ENCODE measurements at places on chromosomes 3 and 15.

DNA sequence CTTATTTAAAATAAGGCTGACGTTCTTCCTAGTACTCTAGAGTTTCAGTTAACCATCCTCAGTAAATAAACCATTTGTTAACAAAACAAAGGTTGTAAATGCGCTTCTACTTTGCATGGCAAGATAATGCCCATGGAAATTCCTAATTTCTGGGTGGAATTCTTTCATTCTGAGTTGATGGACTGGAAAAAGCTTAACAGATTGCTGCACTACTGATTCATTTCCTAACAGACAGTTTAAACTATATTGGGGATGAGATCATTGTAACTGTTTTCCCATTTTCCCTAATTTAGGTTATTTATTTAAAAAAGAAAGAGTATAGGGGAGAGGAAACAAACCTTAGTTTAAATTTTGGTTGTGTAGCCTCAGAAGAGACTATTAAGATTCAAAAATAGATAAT, 342.2 kb downstream of the NLGN1 start:
- no peak for DNase-seq

- no peak for DNase-seq
These were observed 36.8 kb downstream of the FNDC3B start for GRCh38 chr3:172076212-172076611.

GRCh38 chr3:61562042-61562720, 810 bp downstream of the PTPRG start:
- DNase-seq = no peak

GRCh38 chr15:48577469-48577868, 68.0 kb downstream of the FBN1 start:
- no peak for DNase-seq

GRCh38 chr3:59677747-59678702, 628.2 kb upstream of the CFAP20DC start:
- no peak for DNase-seq

DNA sequence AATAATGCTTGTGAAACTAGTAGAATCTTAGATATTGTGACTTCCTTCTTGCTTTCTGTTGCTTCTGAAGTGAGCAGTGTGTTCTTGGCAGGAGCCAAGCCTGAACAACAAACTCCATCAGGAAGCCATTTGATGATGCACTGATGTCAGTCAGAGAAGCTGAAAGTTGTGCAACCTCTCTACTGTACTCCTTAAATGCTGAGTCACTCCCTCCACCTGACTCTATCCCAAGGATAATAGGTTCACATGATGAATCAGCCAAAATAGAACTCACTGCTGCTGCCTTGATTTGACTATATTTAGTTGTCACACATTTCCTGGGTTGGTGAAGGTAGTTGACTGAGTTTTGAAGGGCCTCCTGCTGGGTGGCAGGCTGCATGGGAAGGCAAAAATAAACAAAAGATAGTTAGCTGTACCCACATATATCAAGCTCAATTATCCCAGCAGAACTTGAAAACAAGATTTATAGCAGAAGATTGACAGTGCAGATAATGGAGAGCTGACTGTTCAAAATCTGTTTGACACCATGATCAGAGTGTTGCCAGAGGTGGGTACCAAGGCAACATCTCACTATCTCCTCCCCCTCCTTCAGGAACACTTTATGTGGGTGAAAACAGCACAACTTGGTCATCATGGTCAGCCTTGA, 328.4 kb upstream of the DPH6 start:
- DNase-seq = no peak

DNA sequence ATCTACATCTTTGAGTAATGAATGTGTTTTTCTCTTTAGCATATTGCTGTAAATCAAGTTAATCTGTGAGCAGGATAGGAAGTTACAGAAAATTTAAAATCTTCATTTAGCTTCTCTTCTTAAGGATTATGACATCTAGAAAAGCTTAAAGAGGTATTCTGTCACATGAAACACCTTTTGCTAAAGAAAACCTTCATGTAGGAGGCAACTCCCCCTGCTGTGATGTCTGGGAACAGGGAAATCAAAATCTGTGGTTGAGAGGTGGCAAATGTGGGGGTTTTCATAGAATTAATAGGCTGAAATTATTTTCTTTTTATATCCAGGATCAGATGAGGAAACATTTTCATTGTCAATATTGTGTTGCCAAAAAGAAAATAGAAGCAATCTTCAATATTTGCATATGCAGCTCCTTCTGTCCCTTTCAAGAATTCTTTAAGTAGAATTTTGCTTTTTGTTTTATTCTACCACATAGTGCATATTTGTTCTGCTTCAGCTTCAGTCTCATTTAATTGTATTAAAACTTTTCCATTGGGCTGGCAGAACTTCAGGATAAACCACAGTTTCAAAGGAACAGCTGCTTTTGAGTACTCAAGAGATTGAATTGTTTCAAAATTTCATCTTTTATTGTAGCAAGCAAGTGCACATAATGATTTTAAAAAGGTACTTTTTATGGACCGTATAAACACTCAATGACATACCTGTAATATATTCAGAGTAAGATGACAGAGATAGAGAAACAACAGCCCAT, 128.4 kb downstream of the RAP2B start:
- no peak for DNase-seq

GRCh38 chr15:68500363-68501258, 68.6 kb upstream of the ITGA11 start:
- DNase-seq = no peak

DNA sequence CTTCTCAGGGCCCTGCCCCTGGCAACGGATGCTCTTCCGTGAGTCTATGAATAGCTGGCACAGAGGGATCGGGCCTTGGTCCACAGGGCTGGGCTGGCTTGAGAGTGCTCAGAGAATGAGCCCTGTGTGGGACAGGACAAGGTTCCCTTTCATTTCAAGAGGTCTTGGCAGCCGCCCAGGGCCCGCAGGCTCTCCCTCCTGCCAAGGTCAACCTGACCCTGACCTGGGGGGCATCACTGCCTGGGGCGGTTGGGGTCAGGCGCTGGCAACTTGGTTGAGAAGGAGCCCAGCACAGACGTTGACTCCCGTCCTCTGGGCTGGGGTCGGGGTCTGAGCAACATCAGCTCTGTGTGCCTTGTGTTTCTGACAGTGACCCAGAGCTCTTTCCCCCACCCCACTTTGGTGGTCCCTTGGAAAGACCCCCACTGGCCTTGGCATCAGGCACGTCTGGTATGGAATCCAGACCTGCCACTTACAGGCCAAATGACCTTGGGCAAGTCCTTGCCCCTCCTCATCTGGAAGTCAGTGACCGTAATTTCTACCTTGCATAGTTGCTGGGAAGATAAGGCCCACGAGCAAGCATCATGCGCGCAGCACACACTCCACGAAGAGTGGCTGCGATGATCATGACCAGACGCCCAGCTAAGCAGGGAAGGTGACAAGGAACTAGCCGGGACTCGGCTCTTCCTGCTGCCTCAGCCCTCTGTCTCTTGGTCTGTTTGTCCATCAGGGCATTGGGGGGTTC, 36.4 kb downstream of the EPHB3 start:
- DNase-seq = no peak

- no peak for DNase-seq
These were observed 48.9 kb upstream of the GMNC start for GRCh38 chr3:190911382-190911781.

- DNase-seq = no peak
These were observed 206.0 kb downstream of the KLHL25 start for GRCh38 chr15:85588677-85589076.

- no peak for DNase-seq
These were observed 80.1 kb downstream of the BTD start for GRCh38 chr3:15681668-15682067.

DNA sequence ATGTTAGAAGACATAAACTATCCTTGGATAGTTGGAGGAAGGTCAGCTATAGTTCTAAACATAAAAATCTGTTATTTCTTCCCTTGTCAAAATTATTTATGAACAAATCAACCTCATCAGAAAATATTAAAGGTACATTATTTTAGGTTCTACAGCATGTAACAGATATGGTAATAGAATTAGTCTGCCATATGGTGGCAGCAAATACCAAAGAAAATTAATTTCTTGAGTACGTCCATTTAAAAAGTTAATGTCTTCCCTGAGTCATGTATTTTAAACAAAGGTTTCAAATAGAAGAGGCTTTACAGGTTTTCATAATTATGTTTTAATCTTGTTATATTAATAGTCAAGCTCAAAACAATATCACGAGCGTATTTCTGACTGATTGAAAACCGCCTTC, 17.9 kb upstream of the ANKRD28 start:
- DNase-seq = no peak

DNA sequence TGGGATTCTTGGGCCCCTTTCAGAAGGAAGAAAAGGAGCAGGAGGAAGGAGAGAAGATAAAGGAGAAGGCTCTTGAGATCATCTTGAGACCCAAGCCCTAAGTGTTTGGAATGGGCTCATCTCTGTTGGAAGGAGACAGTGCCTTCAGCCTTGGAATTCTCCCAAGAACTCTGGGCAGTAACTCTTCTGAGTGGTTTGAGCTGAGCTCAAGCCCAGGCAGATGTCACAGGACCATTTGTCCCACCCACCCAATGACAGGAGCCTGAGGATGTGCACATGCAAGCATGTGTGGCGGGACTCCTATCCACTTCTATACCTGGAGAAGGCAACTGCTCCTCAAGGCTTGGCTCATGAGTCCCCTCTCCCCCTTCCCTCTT, 14.6 kb upstream of the TMEM40 start:
- no peak for DNase-seq

- no peak for DNase-seq
These were observed 3.9 kb downstream of the MAPKAPK3 start for GRCh38 chr3:50620820-50621219.

DNA sequence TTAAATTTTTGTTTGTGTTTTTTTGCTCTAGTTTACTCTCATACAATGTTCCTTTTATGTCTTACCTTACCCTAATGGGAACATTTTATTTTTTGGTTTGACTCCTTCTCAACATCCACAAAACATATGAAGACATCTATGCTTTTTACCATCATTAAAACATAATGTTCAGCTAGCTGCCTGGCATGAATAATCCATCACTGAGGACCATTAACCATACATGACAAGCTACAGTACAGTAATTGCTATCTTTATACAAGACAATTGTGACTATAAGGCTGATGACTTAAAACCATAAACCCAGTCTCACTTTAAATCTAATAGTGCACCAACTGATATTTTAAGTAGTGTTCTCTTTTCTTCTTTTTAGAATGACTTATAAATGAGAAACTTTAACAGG, 13.7 kb downstream of the SERPINI1 start:
- no peak for DNase-seq

- DNase-seq = no peak
These were observed 18.5 kb downstream of the C3orf85 start for GRCh38 chr3:109154979-109155378.

DNA sequence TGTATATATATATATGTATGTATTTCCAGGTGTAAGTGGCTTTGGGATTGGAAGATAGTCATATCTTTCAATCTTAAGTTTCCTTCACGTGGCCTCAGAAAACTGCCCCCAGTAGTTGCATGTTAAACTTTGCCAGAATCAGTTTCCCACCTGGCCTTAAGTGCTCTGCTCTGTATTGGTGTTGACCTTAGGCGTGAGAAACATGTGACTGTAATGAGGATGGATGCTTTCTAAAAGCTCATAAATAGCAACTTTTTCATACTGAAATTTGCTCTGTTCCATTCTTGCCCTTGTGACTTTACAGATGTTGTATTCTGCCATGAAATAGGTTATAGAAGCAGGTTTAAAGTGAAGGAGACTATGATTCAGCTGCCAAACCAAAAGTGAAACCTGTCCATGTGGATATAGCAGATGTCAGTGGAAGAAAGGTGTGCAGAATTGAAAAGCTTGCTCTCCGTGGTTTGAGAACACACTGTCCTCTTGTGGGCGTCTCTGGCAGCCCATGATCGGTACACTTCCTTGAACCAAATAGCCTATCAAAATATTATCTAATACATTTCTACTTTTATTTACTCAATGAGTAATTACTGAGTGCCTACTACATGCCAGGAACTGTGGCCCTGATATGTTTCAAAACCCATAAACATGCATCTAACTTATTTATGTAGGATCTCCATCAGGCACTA, 15.8 kb downstream of the SCG5 start:
- no peak for DNase-seq

DNA sequence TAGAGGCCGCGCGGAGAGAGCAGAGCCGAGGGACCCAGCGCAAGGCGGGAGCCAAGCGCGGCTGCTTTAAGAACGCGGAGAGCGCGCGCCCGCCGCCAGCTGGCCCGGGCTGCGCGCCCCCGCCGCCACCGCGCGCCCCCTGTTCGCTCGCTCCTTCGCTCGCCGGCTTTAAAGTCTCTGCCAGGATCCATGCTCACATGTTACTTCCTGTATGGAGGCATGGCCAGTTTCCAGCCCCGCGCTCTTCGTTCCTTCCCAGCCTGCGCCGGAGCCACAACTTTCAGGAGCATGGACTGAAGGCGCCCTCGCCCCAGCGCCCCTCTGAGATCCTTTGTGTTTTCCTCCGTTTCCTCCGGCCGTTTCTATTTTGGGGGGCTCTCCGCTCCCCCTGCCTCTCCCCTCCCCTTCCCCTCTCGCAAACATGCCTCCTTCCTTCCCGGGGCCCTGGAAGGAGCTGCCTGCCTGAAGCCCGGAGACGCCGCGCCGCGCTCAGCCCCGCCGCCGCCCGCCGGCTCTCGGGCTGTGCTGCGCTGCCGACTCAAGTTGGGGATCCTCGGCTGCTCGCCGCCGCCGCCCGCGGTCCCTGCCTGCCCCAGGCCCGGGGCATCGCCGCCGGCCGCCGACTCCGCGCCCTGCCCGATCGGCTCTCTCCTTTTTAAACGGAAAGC, at the start of gene PTPRG:
Gene PTPRG, plus strand, starts transcription at position 198 of the 668 bp plus-strand sequence. CDS start 717 bp downstream, outside the sequence.
- DNase-seq = no peak

- DNase-seq = no peak
These were observed 121.1 kb downstream of the CBLB start for GRCh38 chr3:105747696-105748095.

DNA sequence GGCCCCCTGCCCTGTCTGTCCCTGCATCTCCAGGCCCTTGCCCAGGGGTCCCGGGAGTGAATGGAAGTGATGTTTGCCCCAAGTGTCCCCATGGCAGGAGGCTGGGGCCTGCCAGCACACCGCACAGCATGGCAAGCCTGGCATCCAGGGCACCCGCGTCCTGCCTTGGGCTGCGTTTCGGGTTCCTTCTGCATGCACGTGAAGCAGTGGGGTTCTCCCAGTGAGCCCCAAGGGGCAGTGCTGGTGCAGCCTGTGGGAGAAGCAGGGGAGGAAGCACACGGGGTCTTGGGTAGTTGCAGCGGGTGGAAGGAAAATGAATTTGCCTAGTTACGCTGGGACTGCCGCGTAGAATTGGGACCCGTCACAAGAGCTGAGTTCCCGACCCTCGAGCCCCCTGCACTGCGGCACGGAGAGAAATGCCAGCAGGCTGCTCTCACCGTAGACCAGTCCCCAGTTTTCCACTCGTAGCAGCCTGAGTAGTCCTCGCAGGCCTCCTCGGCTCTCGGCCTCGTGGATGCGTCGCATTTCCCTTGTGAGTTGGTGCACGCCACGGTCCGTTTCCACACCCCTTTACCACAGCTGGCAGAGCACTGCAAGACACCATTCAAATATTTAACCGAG, 259.5 kb upstream of the LYSMD4 start:
- DNase-seq = no peak

GRCh38 chr3:59540696-59541095, 490.9 kb upstream of the CFAP20DC start:
- DNase-seq = no peak

Measured in T-cell (primary cell).